Cortex of kidney (tissue), 1 donor: ENCODE measurements at places on chromosomes 2 and 18.
A peak's percentile ranks its signal among the peaks of the same experiment; 100 is the strongest.

GRCh38 chr18:9708057-9708433 lies at the start of gene RAB31:
Gene RAB31, plus strand, starts transcription at chr18:9708301. Its CDS starts 105 bp downstream, at chr18:9708406.
- peak; percentile 9 for DNase-seq

DNA sequence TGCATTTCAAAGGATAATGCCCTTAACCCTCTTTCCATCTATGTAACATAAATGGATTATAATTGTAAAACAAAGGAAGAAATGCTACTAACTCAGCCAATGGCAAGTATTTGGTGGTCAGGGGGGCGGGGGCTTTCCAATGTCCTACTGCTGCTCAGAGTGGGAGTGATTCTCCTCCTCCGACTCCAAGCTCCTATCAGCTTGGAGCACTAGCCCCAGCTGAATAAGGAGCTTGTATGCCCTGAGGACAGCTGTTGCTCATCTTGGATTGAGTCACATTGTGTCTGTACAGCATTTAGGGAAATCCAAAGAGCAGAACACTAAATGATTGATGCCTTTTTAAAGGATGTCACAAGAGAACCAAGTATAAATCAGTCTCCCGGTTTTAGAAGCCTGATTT lies 105.6 kb upstream of the ZNF521 start:
- no peak for DNase-seq

DNA sequence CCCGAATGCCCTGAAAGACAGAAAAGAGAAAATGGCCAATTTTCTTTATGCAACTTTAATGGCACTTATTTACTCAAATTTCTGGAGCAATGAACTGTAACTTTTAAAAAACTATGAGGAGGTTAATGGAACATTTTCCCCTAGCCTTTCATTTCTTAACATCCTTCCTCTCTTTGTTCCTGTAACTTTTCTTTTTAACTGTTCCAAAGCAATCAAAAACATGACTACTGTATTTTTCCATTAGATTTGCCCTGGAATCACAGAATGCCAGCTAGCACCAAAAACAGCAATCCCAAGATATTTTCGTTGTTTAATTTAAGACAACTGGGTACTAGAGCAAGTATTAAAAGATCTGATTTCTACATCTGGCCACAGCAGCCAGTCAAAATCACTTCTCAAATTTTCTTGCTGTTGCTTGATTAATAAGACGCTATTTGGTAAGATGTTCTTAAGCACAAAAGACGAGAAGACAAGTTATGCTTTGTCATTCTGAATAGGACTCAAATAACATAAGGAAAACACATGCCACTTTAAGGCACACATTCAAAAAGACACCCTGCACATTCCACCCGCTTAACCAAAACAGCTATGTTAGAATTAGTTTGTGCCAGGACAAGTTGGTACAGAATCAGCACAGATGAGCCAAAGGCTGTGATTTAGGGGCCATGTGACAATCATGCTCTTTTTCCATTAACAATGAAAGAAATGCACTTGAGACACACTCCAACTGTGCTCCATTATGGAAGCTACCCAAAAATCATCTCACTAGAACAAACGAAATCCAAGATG lies 3.6 kb downstream of the STARD7 start:
- no peak for DNase-seq

DNA sequence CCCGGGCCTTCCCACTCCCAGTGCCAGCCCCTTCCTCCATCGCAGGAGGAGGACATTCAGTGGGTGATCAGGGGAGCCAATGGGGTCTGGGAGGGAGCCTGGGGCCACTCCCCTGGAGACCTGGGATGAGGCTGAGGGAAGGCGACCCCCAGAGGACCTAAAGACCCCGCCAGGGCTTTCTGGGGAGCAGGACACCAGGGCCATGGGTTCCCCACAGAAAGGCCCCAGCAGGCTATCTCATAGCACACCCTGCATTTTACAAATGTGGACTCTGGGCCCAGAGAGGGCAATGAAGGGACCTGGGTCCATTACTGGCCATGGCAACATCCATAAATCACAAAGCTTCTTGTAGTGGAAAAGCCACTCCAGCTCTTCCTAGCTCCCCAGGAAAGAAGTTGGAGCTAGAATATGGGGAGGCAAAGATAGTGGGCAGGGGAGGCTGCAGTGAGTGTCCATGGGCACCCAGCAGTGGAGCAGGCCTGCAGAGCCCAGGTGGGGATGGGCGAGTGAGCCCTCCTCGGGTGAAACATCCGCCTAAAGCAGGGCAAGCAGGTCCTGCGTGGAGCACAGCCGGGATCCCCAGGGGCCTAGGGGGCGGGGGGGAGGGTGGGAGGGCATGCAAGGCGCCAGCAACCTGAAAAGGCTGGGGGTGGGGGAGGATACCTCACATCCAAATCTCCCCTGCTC lies 13.8 kb downstream of the CYP26B1 start:
- no peak for DNase-seq

DNA sequence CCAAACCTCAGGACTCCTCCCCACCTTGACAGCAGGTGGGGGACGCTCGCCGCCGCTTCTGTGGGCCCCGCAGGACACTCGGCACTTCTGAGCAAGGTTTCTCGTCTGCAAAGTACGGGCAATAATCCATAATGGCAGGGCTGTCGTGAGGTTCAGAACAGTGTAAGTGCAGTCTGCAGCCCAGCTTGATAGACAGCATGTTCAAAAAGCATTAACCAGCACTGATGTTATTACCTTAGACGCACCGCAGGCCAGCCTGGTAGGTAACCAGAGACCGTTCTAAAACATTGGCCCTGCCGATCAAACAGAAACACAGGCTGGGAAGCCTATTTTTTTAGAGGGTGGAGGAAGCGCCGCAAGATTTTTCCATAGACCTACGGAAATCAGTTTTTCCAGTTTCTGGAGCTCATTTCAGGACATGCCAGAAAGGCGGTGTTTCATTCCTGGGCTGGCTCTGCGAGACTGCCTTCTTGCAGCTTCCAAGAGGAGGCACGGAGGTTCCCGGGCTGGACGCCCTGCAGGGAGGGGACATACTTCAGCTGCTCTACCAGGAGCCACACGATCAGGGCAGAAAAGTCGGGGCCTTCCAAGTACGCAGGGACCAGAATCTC lies 148.7 kb downstream of the TPO start:
- no peak for DNase-seq

GRCh38 chr18:26480897-26481795 lies 67.2 kb downstream of the KCTD1 start:
- DNase-seq: no peak

- DNase-seq: no peak
Measured at GRCh38 chr2:38634684-38635083, 31.2 kb upstream of the GALM start.

- no peak for DNase-seq
Measured at GRCh38 chr2:69565431-69565839, 78.1 kb downstream of the AAK1 start.

GRCh38 chr2:151498178-151498577 lies 88.5 kb downstream of the RIF1 start:
- no peak for DNase-seq

DNA sequence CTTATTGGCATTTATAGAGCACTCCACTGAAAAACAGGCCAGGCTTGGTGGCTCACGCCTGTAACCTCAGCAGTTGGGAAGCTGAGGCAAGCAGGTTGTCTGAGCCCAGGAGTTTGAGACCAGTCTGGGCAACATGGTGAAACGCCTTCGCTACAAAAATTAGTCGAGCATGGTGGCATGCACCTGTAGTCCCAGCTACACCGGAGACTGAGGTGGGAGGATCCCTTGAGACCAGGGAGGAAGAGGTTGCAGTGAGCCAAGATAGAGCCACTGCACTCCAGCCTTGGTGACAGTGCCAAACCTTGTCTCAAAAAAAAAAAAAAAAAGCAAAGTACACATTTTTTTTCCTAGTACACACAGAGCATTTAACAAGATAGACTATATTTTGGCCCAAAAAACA lies 96.1 kb downstream of the TGIF1 start:
- no peak for DNase-seq
